Effector memory CD8-positive, alpha-beta T cell (primary cell): ENCODE measurements at places on chromosomes 5 and 9.

DNA sequence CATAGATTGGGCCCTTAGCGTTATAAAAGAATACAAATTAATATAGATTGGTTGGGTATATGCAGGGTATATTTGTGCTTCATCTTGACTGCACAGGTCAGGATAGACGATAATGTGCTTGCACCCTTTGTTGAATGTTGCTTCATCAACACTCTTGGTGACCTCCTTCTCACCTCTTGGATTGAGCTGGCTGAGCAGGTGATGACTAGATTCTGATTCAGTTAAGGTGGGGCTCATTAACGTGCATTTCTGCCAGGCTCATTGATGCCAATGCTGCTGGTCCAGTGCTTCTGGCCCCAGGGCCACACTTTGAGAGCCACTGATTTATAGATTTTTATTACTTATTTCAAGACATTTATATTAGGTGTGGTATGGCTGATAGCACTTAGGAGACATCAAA is 27.7 kb downstream of the PCSK5 start:
- H3K36me3 ChIP-seq, result no peaks in the 10 kb centered on the region
- no peaks in the 10 kb centered on the region for H3K4me1 ChIP-seq
- H3K27me3 ChIP-seq, result no peaks in the 10 kb centered on the region

- peak overlapping the region; percentile 46 for H3K27ac ChIP-seq
- peaks cover 3% of the 10 kb centered on the region for H3K36me3 ChIP-seq
- DNase-seq, result no peak
These were observed 48.7 kb upstream of the CEMIP2 start for GRCh38 chr9:71816916-71817451.

- H3K27ac ChIP-seq, result no peak overlapping the region
- no peak overlapping the region for H3K4me3 ChIP-seq
- H3K36me3 ChIP-seq, result no peaks in the 10 kb centered on the region
- no peaks in the 10 kb centered on the region for H3K4me1 ChIP-seq
- no peak for DNase-seq
These were observed 125.1 kb upstream of the COL5A1 start for GRCh38 chr9:134516464-134516863.

DNA sequence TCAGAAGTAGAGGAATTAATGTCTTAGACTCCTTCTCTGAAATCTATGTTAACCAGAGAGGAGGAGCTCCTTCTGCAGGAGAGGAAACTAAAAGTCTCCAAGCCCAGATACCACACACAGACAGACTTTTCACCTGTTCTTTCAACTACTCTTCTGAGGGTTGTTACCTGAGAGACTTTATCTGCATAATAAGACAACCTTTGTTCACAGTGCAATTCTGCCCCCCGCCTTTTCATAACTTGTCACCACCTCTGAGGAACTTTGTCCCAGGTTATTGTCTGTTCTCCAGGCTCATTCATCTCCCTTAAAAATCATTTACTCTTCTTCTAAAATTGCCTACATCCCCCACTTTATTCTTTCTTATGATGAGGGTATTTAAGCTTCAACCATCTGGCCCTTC is 9.4 kb upstream of the GALNT10 start:
- no peak overlapping the region for H3K4me3 ChIP-seq
- H3K4me1 ChIP-seq, result peaks cover 4% of the 10 kb centered on the region
- H3K27ac ChIP-seq, result no peak overlapping the region
- peaks cover 18% of the 10 kb centered on the region for H3K27me3 ChIP-seq
- no peak for DNase-seq
- no peaks in the 10 kb centered on the region for H3K36me3 ChIP-seq

GRCh38 chr5:122498163-122498562 is 186.1 kb downstream of the SNCAIP start:
- no peak overlapping the region for H3K4me3 ChIP-seq
- H3K36me3 ChIP-seq, result no peaks in the 10 kb centered on the region
